ENCODE measurements at places on chromosomes 13 and 19.

- DNase-seq = no peak
These were observed 65.6 kb downstream of the UFM1 start for GRCh38 chr13:38415233-38415632.

- DNase-seq = no peak
These were observed 33.4 kb downstream of the MBD3L2B start for GRCh38 chr19:6987850-6988249.

DNA sequence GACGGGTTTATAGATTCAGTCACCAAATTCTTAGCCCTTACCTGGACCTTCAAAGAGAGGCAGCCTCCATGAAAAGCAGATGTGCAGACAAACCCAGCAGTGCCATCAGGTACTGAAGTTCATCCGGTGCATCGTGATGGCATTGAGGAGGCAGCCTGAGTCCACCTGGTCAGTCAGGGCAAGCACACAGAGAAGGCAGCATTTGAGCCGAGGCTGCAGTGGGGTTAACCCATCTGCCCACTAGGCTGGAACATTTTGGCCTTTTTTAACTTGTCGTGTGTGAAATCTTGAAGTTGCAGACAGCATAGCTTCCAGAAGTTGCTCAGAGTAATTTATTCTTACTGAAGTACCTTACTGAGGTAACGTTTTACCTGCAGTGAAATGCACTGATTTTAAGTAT is 4.9 kb downstream of the LMO7 start:
- no peak for DNase-seq

DNA sequence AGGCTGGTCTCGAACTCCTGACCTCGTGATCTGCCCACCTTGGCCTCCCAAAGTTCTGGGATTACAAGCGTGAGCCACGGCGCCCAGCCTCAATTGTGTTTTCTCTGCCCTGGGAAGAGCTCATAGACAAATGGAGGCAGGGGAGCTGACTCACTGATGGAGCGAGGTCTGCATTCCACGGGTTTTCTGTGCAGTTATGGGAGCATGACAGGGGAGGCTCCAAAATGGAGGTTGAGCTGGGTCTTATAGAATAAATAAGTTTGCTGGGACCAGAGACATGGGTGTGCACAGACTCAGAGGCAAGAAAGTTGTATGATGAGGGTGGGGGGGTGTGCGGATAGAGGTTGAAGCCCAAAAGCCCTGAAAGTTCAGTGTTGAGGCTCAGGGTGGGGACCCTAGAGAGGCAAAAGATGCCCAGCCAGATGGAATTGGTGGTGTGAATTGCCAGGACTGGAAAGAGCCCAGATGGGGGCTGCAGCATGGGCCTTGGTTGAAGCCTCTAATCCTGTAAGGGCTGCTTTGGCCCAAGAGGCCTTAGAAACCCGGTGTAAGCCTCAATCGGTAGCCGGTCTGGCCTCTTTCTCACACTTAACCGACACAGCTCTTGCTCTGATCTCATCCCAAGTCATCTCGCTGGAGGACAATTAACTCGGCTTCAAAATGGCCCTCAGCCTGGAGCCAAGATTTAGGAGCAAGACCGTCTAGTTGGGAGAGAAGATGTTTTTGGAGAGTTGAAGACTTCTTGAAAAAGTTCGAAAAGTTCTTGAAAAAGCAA is 1.9 kb downstream of the TPM4 start:
- no peak for DNase-seq
